Panc1 (cell line): ENCODE measurements at places on chromosomes 6 and 20.

DNA sequence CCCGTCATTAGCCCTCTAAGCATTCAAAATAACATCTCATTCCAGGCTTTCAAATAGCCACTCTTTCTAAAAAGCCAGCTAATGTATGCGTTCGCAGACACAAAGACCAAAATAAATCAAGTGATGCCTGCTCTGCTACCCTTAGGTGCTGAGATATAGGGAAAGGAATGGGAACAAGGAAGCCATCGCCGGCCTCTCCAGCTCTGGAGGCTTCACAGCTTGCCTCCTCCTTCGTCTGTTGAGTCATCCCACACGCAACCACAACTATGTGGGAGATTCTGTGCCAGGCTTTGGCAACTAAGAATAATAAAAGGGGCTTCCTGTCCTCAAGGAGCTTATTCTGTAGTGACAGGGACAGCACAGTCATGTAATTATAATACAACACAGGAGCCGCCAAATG, 27.3 kb upstream of the SLC22A23 start:
- no peak overlapping the region for H3K4me3 ChIP-seq
- no peak overlapping the region for H3K27ac ChIP-seq
- H3K4me1 ChIP-seq: no peaks in the 10 kb centered on the region
- no peak for DNase-seq
- H3K36me3 ChIP-seq: no peaks in the 10 kb centered on the region

GRCh38 chr20:62040381-62040922, 25.2 kb downstream of the TAF4 start:
- H3K27ac ChIP-seq: no peak overlapping the region
- no peak overlapping the region for H3K4me3 ChIP-seq
- no peak for DNase-seq
- H3K36me3 ChIP-seq: no peaks in the 10 kb centered on the region

DNA sequence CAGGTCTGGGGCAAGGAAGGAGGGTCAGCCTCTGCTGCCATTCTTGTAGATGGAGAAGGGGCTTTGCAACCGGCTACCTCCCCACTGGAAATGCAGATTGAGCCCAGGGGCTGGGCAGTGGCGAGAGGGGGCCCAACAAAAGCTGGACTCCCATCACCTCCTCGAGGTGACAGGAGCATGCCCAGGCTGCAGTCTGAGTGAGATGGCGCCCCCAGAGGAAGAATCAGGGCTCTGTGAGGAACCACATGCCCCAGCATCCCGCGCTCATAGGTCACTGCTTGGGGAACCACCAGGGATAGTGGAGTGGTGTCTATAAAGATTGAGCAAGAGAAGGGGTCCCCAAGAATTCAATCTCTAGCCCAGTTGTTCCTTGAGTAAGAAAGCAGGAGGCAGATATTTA, 31.6 kb upstream of the NEDD9 start:
- DNase-seq: no peak
- H3K27me3 ChIP-seq: no peaks in the 10 kb centered on the region; the same call in 1 of the 2 replicates
- H3K36me3 ChIP-seq: no peaks in the 10 kb centered on the region
- H3K27ac ChIP-seq: no peak overlapping the region

DNA sequence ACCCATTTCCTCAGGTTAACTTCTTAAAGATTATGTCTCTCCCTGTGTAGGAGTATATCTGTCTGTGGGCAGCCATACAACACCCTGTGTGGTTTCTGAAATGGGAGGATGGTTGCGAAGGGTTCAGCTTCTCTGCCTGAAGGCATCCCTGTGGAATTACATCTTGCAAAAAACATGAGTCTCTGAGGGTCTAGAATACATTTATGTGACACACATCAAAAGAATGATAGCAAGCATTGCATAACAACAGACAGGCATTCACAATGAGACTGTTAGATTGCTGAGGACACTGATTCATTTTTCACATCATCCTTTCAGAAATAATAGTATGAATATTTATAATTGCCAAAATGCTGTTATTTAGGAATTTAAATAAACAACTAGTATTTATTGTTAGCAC, 670.9 kb downstream of the HTR1B start:
- H3K27me3 ChIP-seq: no peaks in the 10 kb centered on the region
- H3K36me3 ChIP-seq: no peaks in the 10 kb centered on the region
- no peak for DNase-seq

GRCh38 chr6:94668876-94669275, 908.5 kb upstream of the MANEA start:
- no peaks in the 10 kb centered on the region for H3K27me3 ChIP-seq
- DNase-seq: no peak
- H3K4me1 ChIP-seq: no peaks in the 10 kb centered on the region
- H3K27ac ChIP-seq: no peak overlapping the region
- H3K4me3 ChIP-seq: no peak overlapping the region

DNA sequence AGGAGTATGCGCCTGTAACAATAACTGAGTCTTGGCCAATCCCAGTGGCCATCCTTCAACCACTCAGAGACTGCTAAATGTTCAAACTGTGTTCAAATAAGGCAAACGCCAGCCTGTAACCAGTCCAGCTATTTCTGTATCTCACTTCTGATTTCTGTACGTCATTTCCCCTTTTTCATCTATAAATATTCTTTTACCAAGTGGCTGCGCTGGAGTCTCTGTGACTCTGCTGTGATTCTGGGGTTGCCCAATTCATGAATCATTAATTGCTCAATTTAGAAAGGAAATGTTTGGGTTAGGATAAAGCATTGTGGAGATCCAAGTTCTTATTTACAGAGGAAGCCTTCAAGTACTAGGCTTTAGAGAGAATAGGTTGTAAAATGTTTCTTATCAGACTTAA, 89.8 kb upstream of the UST start:
- H3K27me3 ChIP-seq: no peaks in the 10 kb centered on the region
- H3K4me1 ChIP-seq: no peaks in the 10 kb centered on the region
- no peak overlapping the region for H3K27ac ChIP-seq
- H3K4me3 ChIP-seq: no peak overlapping the region

GRCh38 chr20:50930139-50930975, 880 bp downstream of the ADNP start:
- peaks cover 48% of the 10 kb centered on the region for H3K36me3 ChIP-seq
- H3K4me3 ChIP-seq: peak overlapping the region; percentile 90
- H3K27me3 ChIP-seq: no peaks in the 10 kb centered on the region
- peak overlapping the region; percentile 92 for H3K27ac ChIP-seq
- no peak for DNase-seq

DNA sequence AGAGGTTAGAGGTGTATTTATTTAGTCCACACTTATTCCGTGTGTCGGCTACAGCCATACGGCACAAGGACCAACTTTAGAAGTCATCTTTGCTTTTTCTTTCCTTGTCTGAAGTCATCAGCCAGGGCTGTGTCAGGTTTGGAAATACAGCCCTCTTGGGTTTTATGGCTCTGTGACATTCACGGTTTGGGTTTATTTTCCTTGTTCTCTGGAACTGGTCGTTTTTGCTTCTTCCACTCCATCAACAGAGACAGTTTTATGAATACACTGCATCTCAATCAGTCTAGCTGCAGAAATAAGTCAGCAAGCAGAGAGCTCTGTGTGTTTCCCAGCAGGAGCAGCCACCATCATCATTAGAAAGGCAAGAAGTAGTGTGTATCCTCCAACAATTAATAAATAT, 132.5 kb downstream of the TBC1D7 start:
- H3K4me3 ChIP-seq: no peak overlapping the region
- DNase-seq: no peak
- H3K27ac ChIP-seq: no peak overlapping the region
- no peaks in the 10 kb centered on the region for H3K36me3 ChIP-seq
- H3K4me1 ChIP-seq: no peaks in the 10 kb centered on the region

- no peaks in the 10 kb centered on the region for H3K27me3 ChIP-seq
- peaks cover 2% of the 10 kb centered on the region for H3K36me3 ChIP-seq
- no peak overlapping the region for H3K27ac ChIP-seq
- no peak for DNase-seq
- H3K4me1 ChIP-seq: no peaks in the 10 kb centered on the region
These were observed 60.9 kb downstream of the GINS1 start for GRCh38 chr20:25468126-25469075.

DNA sequence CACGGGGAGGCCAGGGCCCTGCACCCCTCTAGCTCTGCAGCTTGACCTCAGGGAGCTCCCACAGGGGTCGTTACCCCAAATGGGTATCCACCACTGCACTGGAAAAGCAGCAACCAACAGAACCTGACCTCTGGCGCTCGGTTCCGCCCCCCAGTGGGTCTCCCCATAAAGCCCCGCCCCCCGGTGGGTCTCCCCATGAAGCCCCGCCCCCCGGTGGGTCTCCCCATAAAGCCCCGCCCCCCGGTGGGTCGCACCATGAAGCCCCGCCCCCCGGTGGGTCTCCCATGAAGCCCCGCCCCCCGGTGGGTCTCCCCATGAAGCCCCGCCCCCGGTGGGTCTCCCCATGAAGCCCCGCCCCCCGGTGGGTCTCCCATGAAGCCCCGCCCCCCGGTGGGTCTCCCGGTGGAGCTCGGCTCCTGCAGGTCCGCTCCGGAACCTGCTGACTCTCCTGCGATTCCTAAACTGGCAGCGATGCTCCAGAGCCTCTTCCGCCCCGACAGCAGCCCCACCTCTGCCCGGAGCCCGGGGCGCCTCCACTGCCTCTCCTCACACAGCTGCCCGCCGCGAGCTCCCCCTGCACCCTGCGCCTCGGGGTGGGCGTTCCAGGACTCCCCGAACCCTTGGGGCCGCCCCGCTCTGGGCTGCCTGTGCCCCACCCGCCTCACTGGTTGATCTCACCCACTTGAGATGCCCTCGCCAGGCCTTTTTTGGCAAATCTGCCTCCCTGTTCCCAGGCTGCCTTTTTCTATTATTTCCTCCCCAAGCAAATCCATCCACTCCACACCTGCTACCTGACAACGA, 12.1 kb downstream of the SLC2A4RG start:
- no peak overlapping the region for H3K4me3 ChIP-seq
- 0 out of 2 replicates have a peak, but pooled peaks cover 3% of the 10 kb centered on the region for H3K4me1 ChIP-seq
- no peaks in the 10 kb centered on the region for H3K36me3 ChIP-seq
- DNase-seq: no peak
- H3K27ac ChIP-seq: no peak overlapping the region

GRCh38 chr6:36851626-36852025, 12.4 kb upstream of the CPNE5 start:
- DNase-seq: no peak
- H3K4me3 ChIP-seq: no peak overlapping the region
- no peak overlapping the region for H3K27ac ChIP-seq
- peaks cover 11% of the 10 kb centered on the region for H3K36me3 ChIP-seq
- H3K27me3 ChIP-seq: no peaks in the 10 kb centered on the region
- peaks cover 2% of the 10 kb centered on the region; the same call in 1 of the 2 replicates for H3K4me1 ChIP-seq
